ENCODE measurements at places on chromosomes 5 and 9. TPM values are rescaled to one million over a fixed set of nuclear protein-coding genes. Genes with fewer than 3 reads are reported as not detected.

The CCL19 gene
- not detected for total RNA-seq

The SLC1A3 gene
- 0.42 TPM for total RNA-seq

The C9orf152 gene
- total RNA-seq = not detected

The PARP8 gene
- total RNA-seq = 43.6 TPM

The IL31RA gene
- not detected for total RNA-seq

The REEP2 gene
- 3.5 TPM for total RNA-seq

The WHRN gene
- 4.6 TPM for total RNA-seq

The SPATA9 gene
- not detected for total RNA-seq

The TLR4 gene
- total RNA-seq = not detected

The PCDHA12 gene
- total RNA-seq = not detected

GRCh38 chr5:89817841-89818240 is 591.7 kb downstream of the CETN3 start:
- H3K4me1 ChIP-seq = no peaks in the 10 kb centered on the region
- H3K36me3 ChIP-seq = no peaks in the 10 kb centered on the region
- no peak overlapping the region for H3K27ac ChIP-seq
- H3K27me3 ChIP-seq = no peaks in the 10 kb centered on the region

DNA sequence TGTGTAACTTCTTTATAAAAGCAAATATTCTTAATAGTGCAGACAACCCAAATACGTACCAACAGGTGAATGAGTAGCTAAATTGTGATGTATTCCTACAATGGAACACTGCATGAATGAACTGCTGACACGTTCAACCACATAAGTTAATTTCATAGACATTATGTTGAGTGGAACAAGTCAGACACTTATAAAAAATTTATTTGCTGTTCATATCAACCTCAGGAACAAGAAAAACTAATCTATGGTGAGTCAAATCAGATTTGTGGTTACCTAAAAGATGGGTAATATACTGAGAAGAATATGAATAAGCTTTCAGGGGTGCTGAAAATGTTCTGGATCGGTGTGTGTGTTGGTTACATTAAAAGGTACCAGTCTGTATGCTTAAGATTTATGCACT is 35.7 kb downstream of the INVS start:
- no peaks in the 10 kb centered on the region for H3K4me1 ChIP-seq
- no peak for DNase-seq
- H3K4me3 ChIP-seq = no peak overlapping the region
- H3K36me3 ChIP-seq = peaks cover 6% of the 10 kb centered on the region
- H3K27ac ChIP-seq = no peak overlapping the region

GRCh38 chr5:111392181-111392580 is 120.2 kb downstream of the STARD4 start:
- peaks cover 44% of the 10 kb centered on the region for H3K36me3 ChIP-seq
- no peak overlapping the region for H3K27ac ChIP-seq
- DNase-seq = no peak
- H3K4me1 ChIP-seq = peaks cover 16% of the 10 kb centered on the region

- no peaks in the 10 kb centered on the region for H3K36me3 ChIP-seq
- H3K27me3 ChIP-seq = no peaks in the 10 kb centered on the region
- H3K27ac ChIP-seq = no peak overlapping the region
- peaks cover 8% of the 10 kb centered on the region for H3K4me1 ChIP-seq
These were observed 41.4 kb upstream of the CRB2 start for GRCh38 chr9:123314617-123315016.

- H3K4me1 ChIP-seq = no peaks in the 10 kb centered on the region
- H3K27ac ChIP-seq = no peak overlapping the region
- DNase-seq = no peak
- H3K36me3 ChIP-seq = no peaks in the 10 kb centered on the region
These were observed 27.4 kb downstream of the DNAH5 start for GRCh38 chr5:13917061-13917460.

- DNase-seq = no peak
- H3K27me3 ChIP-seq = no peaks in the 10 kb centered on the region
- H3K4me3 ChIP-seq = no peak overlapping the region
- H3K27ac ChIP-seq = no peak overlapping the region
- no peaks in the 10 kb centered on the region for H3K4me1 ChIP-seq
- H3K36me3 ChIP-seq = no peaks in the 10 kb centered on the region
These were observed 78.8 kb downstream of the GIN1 start for GRCh38 chr5:103041071-103041676.

- peaks cover 3% of the 10 kb centered on the region for H3K27me3 ChIP-seq
- peaks cover 6% of the 10 kb centered on the region for H3K4me1 ChIP-seq
- H3K4me3 ChIP-seq = no peak overlapping the region
- H3K27ac ChIP-seq = no peak overlapping the region
These were observed 177.3 kb downstream of the C9orf152 start for GRCh38 chr9:110030632-110031031.

DNA sequence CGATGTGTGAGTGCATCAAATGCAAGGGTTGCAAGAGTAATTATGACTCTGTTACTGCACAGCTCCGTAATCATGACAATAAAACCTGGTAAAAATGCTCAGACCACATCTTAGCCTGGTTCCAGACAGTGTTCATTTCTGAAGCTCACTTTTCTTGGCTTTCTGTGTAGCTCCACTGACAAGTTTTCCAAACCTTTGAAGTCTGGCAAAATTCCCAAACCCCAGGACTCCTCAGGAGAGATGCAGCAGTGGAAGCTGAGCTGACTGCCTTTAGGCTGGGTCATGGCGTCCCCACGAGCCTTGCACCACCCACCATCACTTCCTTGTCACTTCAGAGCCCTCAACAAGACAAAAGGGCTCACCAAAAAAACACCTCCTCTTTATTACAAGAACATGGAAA is 131.6 kb upstream of the TAS2R1 start:
- no peak overlapping the region for H3K4me3 ChIP-seq
- H3K27me3 ChIP-seq = peaks cover 3% of the 10 kb centered on the region
- H3K27ac ChIP-seq = no peak overlapping the region
- H3K4me1 ChIP-seq = no peaks in the 10 kb centered on the region
- no peaks in the 10 kb centered on the region for H3K36me3 ChIP-seq
- no peak for DNase-seq

DNA sequence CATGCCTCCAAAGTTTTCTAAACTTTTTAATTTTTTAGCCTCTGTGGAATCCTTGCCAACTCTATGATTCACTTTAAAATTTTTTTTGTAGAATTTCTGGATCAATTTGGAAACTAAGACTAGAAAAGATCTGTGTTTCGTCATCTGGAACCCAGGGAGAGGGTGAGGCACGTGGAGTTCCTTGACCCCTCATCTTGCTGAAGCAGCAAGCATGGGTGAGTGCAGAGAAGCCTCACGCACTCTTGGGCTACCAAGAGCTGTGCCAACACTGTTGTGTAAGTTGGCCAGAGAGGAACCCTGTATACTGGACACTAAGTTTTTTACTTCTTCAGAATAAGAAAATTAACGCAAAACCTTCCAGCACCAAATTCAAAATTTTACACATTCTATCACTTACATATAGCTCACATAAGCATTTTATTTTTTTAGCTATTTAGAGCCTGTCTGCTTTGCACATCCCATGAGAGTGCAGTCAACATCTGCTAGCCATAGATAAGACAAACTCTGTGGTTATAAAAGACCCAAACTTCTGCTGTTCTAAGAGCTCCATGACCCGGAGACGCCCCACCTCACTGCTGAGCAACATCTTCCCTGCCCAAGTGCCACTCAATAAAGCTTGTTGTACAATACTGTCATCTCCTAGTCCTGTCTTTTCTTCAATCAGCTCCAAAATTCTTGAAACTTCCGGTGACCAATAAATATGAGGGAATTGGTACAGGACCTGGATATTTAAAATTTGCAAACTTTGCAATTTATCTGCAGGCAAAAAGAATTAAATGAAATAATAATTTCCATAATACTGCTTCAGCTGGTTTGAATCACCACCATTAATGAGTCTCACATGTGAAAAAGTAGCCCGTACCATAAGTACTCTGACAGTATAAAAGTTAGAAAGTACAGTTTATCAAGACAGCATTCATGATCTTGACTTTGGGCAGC is 69.7 kb upstream of the ADCY2 start:
- H3K4me1 ChIP-seq = no peaks in the 10 kb centered on the region
- DNase-seq = no peak
- no peaks in the 10 kb centered on the region for H3K36me3 ChIP-seq
- H3K27ac ChIP-seq = no peak overlapping the region
- no peak overlapping the region for H3K4me3 ChIP-seq

- H3K4me1 ChIP-seq = peaks cover 4% of the 10 kb centered on the region
- no peaks in the 10 kb centered on the region for H3K27me3 ChIP-seq
- H3K27ac ChIP-seq = no peak overlapping the region
- H3K36me3 ChIP-seq = peaks cover 9% of the 10 kb centered on the region
- DNase-seq = no peak
These were observed 13.9 kb downstream of the GTF3C5 start for GRCh38 chr9:133044661-133045060.

- no peak overlapping the region for H3K27ac ChIP-seq
- no peaks in the 10 kb centered on the region for H3K36me3 ChIP-seq
These were observed 116.1 kb upstream of the PITX1 start for GRCh38 chr5:135149956-135150723.

- H3K36me3 ChIP-seq = peaks cover 13% of the 10 kb centered on the region
- DNase-seq = peak; percentile 7
- peak overlapping the region; percentile 94 for H3K27ac ChIP-seq
These were observed 1.1 kb downstream of the FKBP15 start for GRCh38 chr9:113219969-113220368.

DNA sequence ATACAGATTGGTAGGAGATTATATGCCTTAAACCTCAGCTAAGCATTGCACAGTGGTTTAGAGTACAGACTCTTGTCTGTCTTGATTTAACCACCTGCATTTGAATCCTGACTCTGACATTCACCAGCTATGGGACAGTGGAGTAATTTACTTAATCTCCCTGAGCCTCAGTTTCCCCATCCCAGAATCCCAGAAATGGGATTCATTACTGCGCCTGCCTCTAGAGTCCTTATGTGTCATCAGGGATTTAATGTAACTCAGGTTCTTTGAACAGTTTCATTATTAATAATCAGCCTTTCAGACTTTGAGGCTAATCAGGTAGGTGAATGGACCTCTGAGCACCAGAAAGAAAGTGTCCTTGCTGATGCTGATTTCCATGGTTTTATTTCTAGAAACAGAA is 149.1 kb downstream of the SMARCA2 start:
- H3K4me1 ChIP-seq = peaks cover 35% of the 10 kb centered on the region
- no peak for DNase-seq
- H3K27ac ChIP-seq = no peak overlapping the region
- H3K4me3 ChIP-seq = no peak overlapping the region
- peaks cover 32% of the 10 kb centered on the region for H3K36me3 ChIP-seq

GRCh38 chr5:170562875-170563228 is 59.0 kb downstream of the KCNIP1 start:
- H3K27me3 ChIP-seq = peaks cover 59% of the 10 kb centered on the region
- no peak overlapping the region for H3K4me3 ChIP-seq
- DNase-seq = no peak
- H3K4me1 ChIP-seq = peaks cover 6% of the 10 kb centered on the region

GRCh38 chr5:179620703-179621350 is 2.6 kb downstream of the HNRNPH1 start:
- DNase-seq = no peak
- peak overlapping the region; percentile 90 for H3K27ac ChIP-seq
- peaks cover 73% of the 10 kb centered on the region for H3K36me3 ChIP-seq
- peaks cover 56% of the 10 kb centered on the region for H3K4me1 ChIP-seq
- peaks cover 8% of the 10 kb centered on the region for H3K27me3 ChIP-seq
- H3K4me3 ChIP-seq = peak overlapping the region; percentile 95

DNA sequence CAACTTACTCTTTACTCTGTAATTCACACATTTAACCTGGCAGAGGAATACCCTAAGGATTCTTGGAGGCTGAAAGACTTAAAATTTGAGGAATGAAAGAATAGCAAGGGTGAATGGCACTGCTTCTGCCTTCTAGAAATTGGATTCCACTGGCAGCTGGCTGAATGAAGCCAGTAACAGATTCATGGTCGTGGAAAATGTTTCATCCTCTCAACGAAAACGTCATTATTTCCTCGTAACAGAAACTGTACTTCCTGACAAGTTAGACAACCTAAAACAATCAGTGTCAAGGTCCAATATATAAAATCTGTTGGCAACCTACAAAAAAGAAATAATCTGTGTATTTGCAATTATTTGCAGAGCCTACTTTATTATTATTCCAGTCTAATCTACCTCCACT is 39.7 kb downstream of the BNC2 start:
- peaks cover 20% of the 10 kb centered on the region for H3K27me3 ChIP-seq
- no peaks in the 10 kb centered on the region for H3K36me3 ChIP-seq
- H3K4me1 ChIP-seq = no peaks in the 10 kb centered on the region
- DNase-seq = no peak
- no peak overlapping the region for H3K27ac ChIP-seq

GRCh38 chr5:71013575-71013974 is 11.6 kb downstream of the NAIP start:
- H3K27me3 ChIP-seq = no peaks in the 10 kb centered on the region
- no peak for DNase-seq
- no peak overlapping the region for H3K4me3 ChIP-seq

DNA sequence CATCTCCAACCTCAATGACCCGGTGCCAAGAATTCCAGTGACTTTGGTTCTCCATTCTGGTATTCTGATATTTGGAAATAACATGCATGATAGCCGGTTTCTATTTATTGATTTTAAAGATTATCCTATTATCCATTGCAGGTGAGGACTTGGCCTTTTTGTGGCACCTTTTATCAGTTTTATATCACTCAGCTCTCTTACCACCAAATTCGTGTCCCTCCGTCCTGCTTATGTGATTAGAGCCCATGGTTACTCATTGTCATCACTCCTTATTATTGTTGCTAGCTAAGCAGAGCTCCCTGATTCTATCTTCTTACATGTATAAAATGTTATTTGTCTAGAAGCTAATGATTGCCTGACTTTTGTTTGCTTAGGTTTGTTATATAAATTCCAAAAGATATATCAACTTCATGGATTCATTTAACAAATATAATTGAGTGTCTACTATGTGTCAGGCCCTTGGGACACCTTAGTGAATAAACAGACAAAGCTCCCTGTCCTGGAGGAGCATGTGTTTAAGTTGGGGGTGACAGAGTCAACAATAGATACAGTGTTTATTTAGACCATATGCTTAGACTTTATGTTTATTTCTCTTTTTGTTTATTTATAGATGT is 138.2 kb downstream of the ADAMTS16 start:
- no peaks in the 10 kb centered on the region for H3K4me1 ChIP-seq
- DNase-seq = no peak
- peaks cover 4% of the 10 kb centered on the region for H3K27me3 ChIP-seq
- no peak overlapping the region for H3K27ac ChIP-seq

DNA sequence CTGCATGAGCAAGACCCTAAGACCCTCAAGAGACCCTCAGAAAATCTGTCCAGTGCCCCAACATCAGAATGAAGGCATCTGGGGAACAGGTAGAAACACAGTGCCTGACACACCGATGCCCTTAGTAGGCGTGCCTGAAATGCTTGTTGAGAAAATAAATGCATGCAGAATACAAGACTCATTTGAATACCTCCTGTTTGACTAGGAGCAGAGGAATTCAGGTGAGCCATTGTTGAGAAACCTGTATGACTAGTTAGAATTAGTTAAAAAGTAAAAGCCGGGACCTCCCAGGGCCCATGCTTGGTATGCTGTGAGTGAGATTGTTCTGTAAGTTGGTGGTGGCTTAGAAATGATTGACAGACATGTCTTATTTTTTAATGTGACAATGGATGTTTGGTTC is 55.0 kb downstream of the WWC1 start:
- no peak overlapping the region for H3K4me3 ChIP-seq
- no peak overlapping the region for H3K27ac ChIP-seq
- H3K36me3 ChIP-seq = no peaks in the 10 kb centered on the region
- peaks cover 3% of the 10 kb centered on the region for H3K27me3 ChIP-seq

All from activated naive CD8-positive, alpha-beta T cell treated with anti-CD3 and anti-CD28 coated beads for 36 hours (primary cell).